ENCODE measurements at places on chromosomes 1 and 21.

DNA sequence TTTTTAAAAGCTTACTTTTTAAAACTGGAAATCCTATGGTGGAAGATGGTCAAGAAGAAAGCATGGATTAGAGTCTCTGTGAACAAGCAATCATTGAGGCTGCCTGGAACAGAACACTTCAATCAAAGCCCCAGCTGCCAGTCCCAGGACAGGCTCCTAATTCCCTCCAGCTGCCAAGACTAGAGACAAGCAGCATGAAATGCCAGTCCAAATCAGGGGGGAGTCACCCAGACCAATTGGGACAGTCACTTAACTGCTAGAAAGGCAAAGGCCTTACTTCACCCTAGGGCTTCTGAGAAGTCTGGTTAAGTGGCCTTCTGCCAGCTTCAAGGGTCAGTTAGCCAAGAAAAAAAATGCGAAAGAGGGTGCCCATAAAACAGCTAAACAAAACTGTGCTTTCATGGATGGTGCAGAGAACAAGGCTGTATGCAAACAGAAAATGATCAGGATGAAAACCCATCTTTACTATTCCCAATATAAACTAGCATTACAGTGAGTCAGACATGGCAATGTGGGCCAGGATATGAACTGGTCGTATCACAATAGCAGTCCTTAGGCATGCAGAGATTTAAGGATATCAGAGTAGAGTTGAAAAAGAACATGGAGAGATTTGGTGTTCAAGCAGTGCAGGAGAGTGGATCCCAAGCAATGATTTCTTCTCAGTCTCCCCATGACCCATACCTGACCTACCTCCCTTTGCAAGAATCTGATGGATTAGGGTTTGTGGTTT is 31.0 kb upstream of the MAN1A2 start:
- DNase-seq: no peak

DNA sequence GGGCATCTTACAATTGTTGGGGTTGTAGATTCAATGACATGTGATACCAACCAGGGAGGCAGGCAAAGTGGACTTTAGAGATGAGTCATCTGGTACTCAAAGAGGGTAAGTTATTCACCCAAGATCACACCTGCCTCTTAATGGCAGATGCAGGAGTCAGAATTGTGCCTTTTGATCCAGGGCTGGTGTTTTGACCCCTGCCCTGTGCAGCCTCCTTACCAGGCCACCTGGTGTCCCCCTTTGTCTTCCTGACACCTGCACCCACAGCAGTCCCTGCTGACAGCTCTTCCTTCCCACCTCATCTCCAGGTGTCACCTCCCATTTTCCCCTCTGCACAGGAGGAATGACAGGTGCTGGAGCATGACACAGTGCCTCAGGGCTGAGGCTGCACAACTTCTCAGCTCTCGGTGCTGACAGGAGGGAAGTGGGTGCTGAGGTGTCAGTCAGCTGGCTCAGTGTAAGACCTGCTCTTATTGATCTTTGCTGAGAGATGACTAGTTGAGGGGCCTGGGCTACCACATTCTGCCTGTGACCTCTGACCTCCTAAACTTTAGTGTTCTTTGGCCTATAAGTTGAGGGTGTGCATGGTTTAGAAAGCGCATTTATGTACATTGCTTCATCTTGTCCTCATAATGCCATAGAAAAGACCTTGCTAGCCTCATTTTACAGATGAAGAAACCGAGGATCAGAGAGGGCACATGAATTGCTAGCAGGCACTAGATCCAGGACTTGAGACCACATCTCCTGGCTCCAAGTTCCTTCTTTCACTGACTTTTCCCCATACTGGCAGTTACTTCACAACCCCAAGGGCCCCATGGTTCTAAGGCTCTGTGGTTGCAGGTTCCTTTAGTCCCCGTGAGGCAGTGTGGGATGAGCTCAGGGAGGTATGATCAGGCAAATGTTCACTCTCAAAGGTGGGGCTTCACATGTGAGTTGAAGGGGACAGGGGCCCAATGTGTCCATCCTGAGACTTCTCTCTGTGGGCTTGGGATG is 31.3 kb downstream of the CACNA1E start:
- no peak for DNase-seq

GRCh38 chr1:14921057-14921456 is 232.5 kb upstream of the TMEM51 start:
- DNase-seq: no peak

DNA sequence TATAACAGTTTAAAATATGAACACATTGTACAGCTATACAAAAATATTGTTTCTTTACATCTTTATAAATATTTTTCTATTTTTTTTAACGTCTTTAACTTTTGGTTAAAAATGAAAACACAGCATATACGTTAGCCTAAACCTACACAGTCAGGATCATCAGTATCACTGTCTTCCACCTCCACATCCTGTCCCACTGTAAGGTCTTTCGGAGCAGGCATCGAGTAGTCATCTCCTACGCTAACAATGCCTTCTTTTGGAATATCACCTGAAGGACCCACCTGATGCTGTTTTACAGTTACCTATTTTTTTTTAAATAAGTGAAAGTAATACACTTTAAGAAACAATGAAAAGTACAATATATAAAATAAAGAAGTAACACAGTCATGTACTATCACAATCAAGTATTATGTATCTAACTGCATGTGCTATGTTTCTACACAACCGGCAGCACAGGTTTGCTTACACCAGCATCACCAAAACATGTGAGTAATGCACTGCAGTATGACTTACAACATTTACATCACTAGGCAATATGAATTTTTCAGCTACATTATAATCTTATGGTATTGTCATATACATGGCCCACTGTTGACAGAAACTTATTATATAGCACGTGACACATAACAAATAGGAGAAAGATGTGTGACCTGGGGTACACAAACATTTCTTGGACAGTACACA is 254.4 kb downstream of the AKT3 start:
- peak; percentile 9 for DNase-seq

DNA sequence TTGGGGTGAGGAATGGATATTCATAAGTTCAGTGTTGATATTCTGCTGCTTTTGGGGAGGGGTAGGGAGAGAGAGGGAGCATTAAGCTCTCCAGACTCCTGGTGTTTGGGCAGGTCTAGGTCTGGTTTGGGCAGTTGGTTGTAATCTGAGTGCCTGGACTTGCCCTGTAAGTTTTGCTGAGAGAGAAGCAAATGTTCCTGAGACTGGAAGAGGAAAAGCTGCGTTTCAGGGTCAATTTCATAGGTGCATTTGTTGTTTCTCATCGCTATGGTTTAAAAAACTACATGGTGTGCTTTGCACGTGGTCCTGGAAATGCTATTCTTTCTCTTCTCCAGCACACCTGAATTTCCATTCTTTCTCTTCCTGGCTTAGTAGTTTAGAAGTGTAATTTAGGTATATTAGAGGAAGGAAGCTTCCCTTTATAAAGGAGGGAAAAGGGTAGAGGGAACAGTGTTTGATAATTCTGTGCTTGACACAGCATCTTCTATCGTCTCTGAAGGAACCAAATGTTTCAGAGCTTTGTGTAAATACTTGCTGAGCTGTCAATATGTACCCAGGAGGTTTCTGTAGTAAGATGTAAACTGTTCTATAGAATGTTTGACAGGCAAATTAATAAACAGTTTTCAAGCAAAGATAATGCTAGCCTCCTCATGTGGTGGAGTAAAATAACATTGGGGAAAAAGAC is 6.3 kb downstream of the ARID1A start:
- no peak for DNase-seq

DNA sequence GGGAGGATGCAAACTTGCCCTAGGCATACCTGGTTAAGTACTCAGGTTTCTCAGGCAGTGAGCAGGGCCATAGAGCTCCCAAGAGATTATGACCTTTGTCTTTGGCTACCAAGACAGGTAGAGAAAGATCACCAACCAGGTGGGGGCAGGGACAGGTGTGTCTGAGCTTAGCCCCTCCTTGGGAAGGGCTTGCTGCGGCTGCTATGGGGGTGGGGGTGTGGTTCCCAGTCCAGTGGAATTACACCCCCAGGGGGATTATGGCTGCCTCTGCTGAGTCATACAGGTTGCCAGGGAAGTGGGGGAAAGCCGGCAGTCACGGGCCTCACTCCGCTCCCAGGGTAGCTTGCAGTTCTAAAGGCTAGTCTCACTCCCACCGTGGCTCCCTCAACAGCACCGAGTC is 65.2 kb upstream of the FAM163A start:
- DNase-seq: no peak

GRCh38 chr1:50971748-50972305 is 1.8 kb downstream of the CDKN2C start:
- no peak for DNase-seq
